Uterus (tissue), 4 donors: ENCODE measurements at places on chromosomes 7 and 10. TPM values are rescaled to one million over a fixed set of nuclear protein-coding genes. Genes with fewer than 3 reads are reported as not detected.

GRCh38 chr10:31143331-31143935, 111.8 kb upstream of the ZNF438 start:
- H3K4me1 ChIP-seq: no peaks in the 10 kb centered on the region
- H3K27ac ChIP-seq: no peak overlapping the region
- no peak for DNase-seq
- no peaks in the 10 kb centered on the region for H3K36me3 ChIP-seq

DNA sequence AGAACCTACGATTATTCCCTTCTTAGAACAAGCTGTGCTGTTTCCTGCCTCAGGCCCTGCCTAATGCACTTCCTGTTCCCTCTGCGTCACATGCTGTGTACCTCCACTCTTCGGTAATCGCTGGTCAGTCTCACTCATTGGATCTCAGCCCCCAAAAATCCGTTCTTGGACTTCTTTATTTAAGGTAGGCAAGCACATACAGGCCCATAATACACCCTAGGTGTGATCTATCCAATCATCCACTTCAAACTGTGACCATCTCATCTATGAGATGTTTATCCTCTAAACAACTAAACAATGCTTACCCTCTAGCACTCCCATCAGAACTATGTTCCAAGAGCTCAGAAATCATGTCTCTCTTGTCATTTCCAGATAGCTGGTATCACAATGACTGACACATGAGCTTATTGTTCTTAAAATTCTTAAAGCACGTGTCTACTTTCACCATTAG, 83.9 kb downstream of the CADPS2 start:
- H3K27ac ChIP-seq: peak overlapping the region; percentile 71
- H3K27me3 ChIP-seq: no peaks in the 10 kb centered on the region
- no peak overlapping the region for H3K4me3 ChIP-seq
- no peaks in the 10 kb centered on the region for H3K36me3 ChIP-seq
- H3K4me1 ChIP-seq: no peaks in the 10 kb centered on the region
- DNase-seq: peak; percentile 37

DNA sequence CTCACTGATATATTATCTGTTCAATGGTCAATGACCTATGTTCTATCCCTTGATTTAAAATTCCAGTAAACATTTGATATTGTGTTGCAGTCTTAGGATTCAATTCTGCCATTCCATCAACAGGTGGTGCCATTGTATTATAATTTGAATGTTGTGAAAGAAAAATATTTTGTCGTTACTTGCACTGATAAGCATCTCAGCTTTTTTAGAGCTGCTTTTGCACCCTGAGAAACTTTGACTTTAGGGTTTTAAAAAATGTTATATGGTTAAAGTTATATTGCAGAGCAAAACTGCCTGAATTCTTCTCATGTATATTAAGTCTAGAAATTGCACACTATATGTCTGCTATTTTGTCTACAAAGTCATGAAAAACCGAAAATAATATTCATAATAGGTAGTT, 18.8 kb upstream of the MINDY3 start:
- DNase-seq: no peak
- no peak overlapping the region for H3K27ac ChIP-seq
- H3K36me3 ChIP-seq: no peaks in the 10 kb centered on the region
- no peaks in the 10 kb centered on the region for H3K27me3 ChIP-seq
- no peak overlapping the region for H3K4me3 ChIP-seq

DNA sequence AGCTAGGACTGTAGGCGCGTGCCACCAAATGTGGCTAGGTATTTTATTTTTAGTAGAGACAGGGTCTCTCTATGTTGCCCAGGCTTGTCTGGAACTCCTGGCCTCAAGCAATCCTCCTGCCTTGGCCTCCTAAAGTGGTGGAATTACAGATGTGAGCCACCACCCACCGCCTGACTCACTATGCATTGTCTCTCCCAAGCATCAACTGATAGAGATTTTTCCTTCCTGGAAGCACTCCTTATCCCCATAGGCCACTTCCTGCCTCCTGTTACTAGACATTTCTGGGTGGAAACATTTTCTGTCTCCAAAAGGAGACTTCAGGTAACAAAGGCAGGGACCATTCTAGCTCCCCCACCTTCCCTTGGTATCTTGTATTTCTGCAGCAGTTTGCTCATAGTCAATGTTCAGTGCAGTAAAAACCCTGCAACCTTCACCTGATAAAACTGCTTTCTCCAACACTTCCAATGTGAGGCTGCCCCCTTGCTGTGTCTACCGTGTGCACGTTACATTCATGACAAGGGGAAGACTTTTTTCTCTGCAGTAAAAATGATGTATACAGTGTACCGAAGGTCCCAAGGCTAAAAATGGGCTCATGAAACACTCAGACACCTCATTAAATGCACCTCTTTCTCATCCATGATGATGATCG, 84.9 kb downstream of the NHLRC2 start:
- H3K27me3 ChIP-seq: no peaks in the 10 kb centered on the region
- no peak overlapping the region for H3K27ac ChIP-seq
- H3K4me3 ChIP-seq: no peak overlapping the region
- H3K4me1 ChIP-seq: no peaks in the 10 kb centered on the region
- DNase-seq: no peak

- H3K4me1 ChIP-seq: no peaks in the 10 kb centered on the region
- no peak for DNase-seq
- H3K27ac ChIP-seq: no peak overlapping the region
Measured at GRCh38 chr7:88628363-88629085, 131.0 kb upstream of the ZNF804B start.

DNA sequence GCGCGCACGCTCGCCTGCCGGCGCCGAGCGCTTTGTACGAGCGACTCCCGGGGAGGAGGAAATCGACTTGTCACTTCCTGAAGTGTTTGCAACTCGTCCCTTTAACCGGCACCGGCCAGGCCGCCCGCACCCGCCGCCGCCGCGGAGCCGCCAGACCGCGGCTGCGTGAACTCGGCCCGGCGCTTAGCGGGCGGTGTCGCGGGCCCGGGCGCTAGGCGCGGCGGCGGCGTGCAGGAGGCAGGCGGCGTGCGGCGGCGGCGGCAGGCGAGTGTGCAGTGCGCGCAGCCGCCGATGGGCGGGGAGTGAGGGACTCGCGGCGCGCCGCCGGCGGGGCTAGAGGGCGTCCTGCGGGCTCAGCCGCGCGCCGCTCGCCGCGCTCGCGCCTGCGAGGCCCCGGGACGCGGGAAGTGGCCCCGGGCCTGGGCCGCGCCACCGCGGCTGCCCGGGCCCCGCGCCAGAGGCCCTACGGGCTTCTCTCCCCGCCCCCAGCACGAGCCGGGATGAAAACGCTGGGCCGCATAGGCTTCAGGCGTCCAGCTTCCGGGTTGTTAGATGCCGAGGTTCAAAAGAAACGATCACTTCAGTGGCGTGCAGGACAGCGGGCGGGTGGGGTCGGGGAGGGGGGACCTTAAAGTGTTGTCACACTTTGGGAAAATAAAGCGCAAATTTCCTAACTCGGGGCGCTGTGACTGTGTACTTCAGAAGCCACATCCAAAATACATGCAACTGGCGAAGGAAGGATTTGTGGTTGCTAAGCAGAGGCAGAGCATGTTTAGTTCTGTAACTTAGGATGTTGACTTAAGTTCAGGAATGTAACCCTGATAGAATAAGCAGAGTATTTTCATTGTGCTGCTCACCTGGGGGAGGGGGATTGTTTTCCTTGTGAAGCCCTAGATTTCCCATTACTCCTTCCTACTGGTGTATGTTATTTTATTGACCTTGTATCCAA, at the start of gene FAM53B:
Gene FAM53B (minus strand): TSS at position 277 of the 949 bp plus-strand sequence. CDS start 37,665 bp downstream, outside the sequence.
- H3K27me3 ChIP-seq: no peaks in the 10 kb centered on the region
- H3K4me1 ChIP-seq: peaks cover 7% of the 10 kb centered on the region
- H3K36me3 ChIP-seq: no peaks in the 10 kb centered on the region
- peak; percentile 82 for DNase-seq

DNA sequence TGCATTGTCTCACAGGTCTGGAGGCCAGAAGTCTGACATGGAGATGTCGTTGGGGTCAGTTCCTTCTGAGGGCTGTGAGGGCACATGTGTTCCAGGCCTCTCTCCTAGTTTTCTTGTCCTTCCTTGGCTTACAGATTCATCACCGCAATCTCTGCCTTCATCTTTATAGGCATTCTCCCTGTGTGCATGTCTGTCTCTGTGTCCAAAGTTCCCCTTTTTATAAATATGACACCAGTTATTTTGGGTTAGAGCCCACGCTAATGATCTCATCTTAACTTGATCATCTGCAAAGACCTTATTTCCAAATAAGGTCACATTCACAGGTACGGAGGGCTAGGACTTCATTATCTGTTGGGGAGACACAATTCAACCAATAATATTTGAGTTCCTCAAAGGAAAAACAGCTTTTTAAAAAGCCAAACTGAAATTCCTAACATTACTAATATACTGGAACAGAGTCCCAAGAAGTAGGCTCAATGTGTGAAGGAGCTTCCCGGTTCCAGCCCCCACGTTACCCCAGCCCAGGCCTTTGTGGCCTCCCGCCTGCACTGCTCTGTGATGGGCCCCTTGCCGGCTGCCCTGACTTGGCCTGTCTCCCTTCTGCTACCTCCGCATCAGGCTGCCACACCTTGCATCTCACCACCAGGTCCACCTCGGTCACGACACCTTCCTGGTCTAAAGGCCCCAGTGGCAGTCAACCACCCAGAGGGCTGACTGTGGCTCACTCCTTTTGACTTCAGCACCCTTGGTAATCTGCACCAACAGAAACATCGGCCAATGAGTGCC, 142.7 kb downstream of the KCNMA1 start:
- no peaks in the 10 kb centered on the region for H3K27me3 ChIP-seq
- no peak for DNase-seq
- H3K36me3 ChIP-seq: no peaks in the 10 kb centered on the region
- H3K27ac ChIP-seq: peak overlapping the region; percentile 31
- no peak overlapping the region for H3K4me3 ChIP-seq
- no peaks in the 10 kb centered on the region for H3K4me1 ChIP-seq

ASIC3 gene
- total RNA-seq: 16.8 TPM

GRCh38 chr10:33327751-33328150, 6.7 kb downstream of the NRP1 start:
- no peaks in the 10 kb centered on the region for H3K27me3 ChIP-seq
- H3K27ac ChIP-seq: no peak overlapping the region
- no peak overlapping the region for H3K4me3 ChIP-seq

DNA sequence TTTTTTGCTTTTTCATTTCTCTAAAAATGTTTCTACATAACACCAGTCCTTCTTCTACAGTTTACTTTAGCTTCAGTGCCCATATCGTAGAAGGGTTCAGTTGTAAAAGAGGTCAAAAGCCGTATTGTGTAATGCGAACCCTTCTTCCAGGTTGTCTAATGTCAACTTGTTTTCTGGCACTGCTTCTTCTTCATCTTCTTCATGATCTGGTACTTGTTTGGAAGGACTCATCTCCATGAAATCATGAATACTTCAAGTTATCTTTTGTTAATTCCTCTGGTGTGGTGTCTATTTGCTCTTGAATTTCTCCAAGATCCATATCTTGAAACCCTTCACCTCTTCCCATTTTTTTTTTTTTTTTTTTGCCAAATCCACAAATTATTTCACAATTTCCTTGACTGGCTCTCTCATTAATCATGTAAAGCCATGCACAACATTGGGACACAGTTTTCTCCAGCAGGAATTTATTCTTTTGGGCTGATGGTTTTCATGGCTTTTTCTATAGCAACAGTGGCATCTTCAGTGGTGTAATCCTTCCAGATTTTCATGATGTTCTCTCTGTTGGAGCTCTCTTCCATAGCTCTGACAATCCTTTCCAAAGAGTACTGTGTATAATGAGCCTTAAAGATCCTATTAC, 85.1 kb downstream of the CPED1 start:
- no peak overlapping the region for H3K4me3 ChIP-seq
- H3K36me3 ChIP-seq: no peaks in the 10 kb centered on the region
- no peaks in the 10 kb centered on the region for H3K27me3 ChIP-seq
- no peak overlapping the region for H3K27ac ChIP-seq

- no peak for DNase-seq
- no peaks in the 10 kb centered on the region for H3K27me3 ChIP-seq
- no peak overlapping the region for H3K4me3 ChIP-seq
- no peaks in the 10 kb centered on the region for H3K4me1 ChIP-seq
Measured at GRCh38 chr7:66257481-66257880, 52.3 kb downstream of the TPST1 start.

RAB19 gene
- not detected for total RNA-seq

DNA sequence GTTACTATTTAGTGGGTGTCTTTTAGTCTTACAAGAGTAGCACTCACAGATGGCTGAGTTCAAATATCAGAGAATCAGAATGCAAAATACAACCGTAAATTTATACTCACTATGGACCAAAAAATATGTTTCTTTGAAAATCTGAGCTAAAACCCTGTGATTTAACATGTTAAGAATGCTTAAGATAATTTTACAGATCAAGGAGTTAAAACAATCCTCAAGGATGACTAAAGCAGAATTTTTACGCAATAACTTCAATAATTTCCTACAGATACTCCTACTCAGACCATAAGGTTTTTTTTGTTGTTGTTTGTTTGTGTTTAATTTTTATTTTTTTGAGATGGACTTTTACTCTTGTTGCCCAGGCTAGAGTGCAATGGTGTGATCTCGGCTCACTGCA, 47.9 kb upstream of the CCDC6 start:
- no peak overlapping the region for H3K27ac ChIP-seq
- no peaks in the 10 kb centered on the region for H3K27me3 ChIP-seq

DNA sequence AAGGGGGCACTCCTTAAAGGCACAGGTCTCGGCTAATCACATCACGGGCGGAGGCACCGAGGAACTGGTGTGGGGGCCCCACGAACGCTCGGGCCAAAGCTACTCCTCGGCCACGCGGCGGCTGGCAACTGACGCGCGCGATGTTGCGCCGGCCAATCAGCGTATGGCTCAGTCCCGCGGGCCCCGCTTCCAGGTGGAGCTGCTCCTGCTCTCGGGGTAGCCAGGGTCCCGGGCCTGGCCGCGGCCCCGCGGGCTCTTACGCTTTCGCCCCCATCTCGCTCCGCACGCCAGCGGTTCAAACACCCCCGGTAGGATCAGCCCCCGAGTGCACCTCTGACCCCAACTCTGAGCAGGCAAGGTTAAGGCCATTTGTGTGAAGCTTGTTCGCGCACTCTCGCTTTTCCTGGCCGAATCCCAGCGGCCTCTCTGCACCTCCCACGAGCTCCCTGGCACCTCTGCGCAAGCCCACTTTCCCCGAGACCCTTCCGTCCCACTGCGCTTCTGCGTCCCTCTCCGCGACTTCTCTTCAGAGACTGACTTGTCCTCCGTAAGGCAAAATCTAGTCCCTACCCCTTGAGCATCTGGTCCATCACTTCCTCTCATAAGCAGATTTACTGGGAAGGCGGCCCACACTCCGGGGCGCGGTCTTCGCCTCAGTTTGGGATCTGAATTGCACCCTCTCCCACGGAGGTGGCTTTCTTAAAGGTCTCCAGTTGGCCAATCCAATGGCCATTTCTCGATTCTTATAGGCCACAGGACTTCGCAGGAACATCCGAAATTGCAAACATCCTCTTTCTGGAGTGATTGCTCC, 200.9 kb upstream of the TBX20 start:
- no peak for DNase-seq
- H3K36me3 ChIP-seq: no peaks in the 10 kb centered on the region
- no peak overlapping the region for H3K27ac ChIP-seq
- H3K27me3 ChIP-seq: no peaks in the 10 kb centered on the region
- H3K4me3 ChIP-seq: no peak overlapping the region

- no peak overlapping the region for H3K4me3 ChIP-seq
- no peaks in the 10 kb centered on the region for H3K27me3 ChIP-seq
- no peak for DNase-seq
- H3K27ac ChIP-seq: no peak overlapping the region
- no peaks in the 10 kb centered on the region for H3K36me3 ChIP-seq
- no peaks in the 10 kb centered on the region for H3K4me1 ChIP-seq
Measured at GRCh38 chr10:13917791-13918190, 331.0 kb downstream of the PRPF18 start.

- no peaks in the 10 kb centered on the region for H3K4me1 ChIP-seq
- no peak for DNase-seq
- H3K36me3 ChIP-seq: no peaks in the 10 kb centered on the region
- H3K27me3 ChIP-seq: no peaks in the 10 kb centered on the region
- no peak overlapping the region for H3K4me3 ChIP-seq
Measured at GRCh38 chr7:85529201-85529600, 342.3 kb upstream of the SEMA3D start.

HOXA1 gene
- total RNA-seq: 2.0 TPM

NEUROG3 gene
- not detected for total RNA-seq
